ENCODE measurements at places on chromosomes 2 and 18.

DNA sequence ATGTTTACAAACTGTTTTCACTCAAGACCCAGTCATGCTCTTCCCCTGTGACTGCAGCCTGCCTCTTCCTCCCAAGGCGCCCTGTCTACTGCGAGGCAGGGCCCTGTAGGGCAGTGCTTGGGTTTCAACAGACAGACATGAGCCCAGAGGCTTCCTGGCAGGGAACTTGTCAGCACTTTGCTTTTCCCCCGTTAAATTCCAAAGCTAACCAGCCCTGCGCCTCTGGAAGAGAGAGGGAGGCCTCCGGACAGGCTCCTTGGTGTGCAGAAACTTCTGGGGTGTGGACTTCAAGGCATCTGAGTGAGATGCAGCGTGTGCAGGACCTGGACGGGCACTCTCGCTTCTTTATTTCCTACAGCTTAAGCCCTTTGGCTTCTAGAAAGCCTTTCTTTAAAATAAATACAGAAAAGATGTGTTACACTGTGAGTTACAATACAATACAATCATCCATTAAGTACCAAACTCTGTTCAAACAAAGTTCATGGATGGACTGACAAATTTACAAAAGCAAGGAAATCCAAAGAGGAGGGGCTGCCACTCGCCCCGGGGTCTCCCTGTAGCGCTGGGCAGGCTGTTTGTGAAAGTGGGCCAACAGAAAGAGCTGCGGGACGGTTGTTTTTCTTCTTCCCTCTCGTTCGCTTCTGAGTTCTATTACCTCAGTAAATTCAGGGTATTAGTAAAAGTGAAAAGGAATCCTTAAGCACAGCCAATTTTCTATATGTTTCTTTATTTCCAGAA, 8.8 kb upstream of the ZNF516 start:
- no peak overlapping the region for H3K4me3 ChIP-seq
- no peaks in the 10 kb centered on the region for H3K27me3 ChIP-seq
- no peak overlapping the region for H3K27ac ChIP-seq
- H3K36me3 ChIP-seq = no peaks in the 10 kb centered on the region
- no peak for DNase-seq
- H3K4me1 ChIP-seq = no peaks in the 10 kb centered on the region

DNA sequence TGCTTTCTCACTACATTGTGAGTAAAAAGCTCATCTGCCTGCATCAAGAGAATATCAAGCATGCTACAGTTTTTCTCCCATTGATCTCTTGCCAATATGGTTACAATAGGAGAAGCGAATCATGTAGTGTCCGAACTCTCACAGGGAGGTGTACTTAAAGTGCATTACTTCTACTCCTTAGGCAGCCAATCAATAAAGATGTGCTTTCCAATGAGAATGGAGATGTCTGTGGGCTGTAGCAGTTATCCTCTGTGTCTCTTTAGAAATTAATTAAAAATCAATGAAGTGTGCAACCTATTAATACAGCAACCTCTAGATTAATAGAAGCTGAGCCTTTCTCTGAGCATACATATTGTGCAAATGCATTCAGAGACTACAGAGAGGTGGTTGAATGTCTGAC, 883.7 kb downstream of the CPS1 start:
- H3K4me1 ChIP-seq = no peaks in the 10 kb centered on the region
- H3K27me3 ChIP-seq = no peaks in the 10 kb centered on the region
- no peak overlapping the region for H3K4me3 ChIP-seq
- H3K36me3 ChIP-seq = no peaks in the 10 kb centered on the region
- no peak for DNase-seq

DNA sequence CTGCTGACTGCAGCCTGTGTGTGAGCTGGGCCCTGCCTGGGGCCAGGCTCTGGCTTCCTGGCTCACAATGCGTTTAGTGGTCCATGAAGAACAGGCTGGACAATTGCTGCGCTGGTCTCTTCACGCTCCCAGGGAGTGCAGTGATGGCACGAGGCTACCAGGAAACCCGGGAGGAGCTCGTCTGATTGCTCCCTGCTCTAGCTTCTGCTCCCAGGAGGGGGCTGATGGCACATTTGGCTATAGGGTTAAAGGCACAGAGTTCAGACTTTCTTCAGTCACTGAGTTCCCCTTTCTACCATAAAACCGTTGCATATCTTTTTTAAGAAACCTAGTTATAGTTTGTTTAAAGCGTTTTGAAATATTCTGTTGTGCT, 60.1 kb downstream of the KCNF1 start:
- no peaks in the 10 kb centered on the region for H3K4me1 ChIP-seq
- H3K4me3 ChIP-seq = no peak overlapping the region
- no peak overlapping the region for H3K27ac ChIP-seq

GRCh38 chr2:31704561-31705212, 123.9 kb upstream of the SRD5A2 start:
- no peak overlapping the region for H3K4me3 ChIP-seq
- H3K27me3 ChIP-seq = no peaks in the 10 kb centered on the region
- DNase-seq = no peak
- H3K27ac ChIP-seq = no peak overlapping the region

- no peak overlapping the region for H3K27ac ChIP-seq
- H3K4me1 ChIP-seq = no peaks in the 10 kb centered on the region
- H3K27me3 ChIP-seq = no peaks in the 10 kb centered on the region
- no peaks in the 10 kb centered on the region for H3K36me3 ChIP-seq
- no peak for DNase-seq
These were observed 84.1 kb downstream of the XIRP2 start for GRCh38 chr2:166972418-166972817.

All from naive thymus-derived CD4-positive, alpha-beta T cell (primary cell).